ENCODE measurements at places on chromosomes 12 and 14.

DNA sequence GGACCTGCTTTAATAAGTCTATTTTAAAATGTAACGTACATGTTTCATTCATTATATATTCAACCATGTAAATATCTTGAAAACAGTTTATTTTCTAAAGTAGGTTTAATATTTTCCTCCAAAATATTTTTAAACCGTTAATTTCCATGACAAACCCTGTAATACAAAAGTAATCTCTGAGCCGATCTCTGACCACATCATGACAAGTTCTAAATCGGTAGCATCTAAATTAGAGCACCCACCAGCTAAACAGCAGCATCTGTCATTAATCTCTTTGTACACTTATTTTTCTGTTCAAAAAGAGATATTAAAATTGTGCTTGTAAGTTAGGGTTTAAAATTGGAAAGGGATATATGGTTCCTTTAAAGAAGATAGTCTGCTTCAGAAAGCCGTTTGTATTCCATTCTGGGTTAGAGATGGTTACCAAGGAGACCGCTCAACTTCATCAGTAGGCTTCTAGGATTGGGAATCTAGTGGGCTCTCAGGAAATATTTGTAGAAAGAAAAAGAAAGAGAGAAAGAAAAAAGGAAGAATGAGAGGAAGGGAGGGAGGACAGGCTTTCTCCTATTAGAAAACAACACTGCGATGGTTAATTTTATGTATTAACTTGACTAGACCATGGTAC, 232.5 kb upstream of the FOXN3 start:
- DNase-seq = no peak

DNA sequence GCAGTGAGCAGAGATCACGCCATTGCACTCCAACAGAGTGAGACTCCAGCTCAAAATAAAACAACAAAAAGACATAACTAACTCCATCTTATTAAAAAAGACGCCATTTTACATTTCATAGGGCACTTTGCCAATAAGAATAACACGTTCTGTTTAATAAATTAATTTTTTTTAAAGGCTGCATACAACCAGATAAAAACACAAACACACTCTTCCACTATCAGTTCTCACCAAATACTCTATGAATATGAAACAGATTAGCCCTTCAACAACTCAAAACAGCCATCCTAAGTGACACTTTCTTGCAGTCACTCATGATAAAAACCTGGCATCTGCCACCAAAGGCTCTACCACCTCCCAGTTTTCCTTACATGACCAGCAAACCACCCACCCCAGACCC, 16.1 kb downstream of the AICDA start:
- no peak for DNase-seq

DNA sequence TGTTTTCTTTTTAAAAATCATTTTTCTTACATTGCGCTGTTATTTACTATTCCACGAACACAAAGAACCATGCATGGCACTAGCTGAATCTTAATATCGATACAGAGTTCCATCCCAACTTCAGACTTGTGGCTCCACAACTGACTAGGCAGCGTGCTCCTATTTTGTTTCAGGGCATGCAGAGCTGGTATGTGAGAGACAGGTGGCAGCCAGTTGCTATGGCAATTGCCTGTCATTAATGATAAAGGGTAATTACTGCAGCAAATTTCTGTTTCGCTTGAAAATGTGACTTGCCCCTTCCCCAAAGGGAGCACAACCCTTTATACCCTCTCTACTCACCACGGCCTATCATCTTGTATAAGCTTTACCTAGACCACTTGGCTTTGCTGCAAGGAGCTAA, 113.1 kb upstream of the G2E3 start:
- DNase-seq = peak; percentile 44

GRCh38 chr14:96938946-96939345, 141.8 kb downstream of the VRK1 start:
- DNase-seq = no peak

DNA sequence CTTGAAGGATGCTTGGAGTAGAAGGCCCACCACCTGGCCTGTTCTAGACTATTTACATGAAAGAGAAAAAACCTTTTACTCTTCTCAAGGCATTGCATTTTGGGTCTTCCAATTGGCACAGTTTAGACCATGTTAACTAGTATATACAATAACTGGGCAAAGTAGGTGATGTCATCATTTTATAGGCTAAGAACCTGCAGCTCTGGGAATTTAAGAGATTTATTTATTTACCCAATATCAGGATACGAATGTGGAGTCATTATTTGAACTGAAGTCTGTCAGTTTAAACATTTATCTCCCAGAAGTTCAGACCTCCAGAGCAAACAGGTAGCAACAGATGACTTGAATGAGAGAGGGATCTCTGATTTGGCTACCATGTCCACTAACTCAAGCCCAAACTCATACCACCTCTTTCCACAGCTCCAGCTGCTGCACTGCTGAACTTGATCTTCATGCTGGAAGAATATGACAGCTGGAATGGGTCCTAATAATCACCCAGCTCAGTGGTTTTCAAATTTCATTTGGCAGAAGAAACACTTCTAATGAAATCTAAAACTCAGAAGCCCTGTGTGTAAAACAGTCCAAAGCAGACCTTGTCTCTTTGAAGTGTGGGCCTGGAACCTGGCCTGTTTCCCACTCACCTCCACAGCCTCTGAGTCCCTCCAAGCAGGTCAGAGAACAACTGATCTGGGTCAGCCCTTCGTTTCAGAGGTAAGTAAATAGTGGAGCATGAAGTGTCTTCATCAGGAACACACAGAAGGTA, 179.2 kb downstream of the EMP1 start:
- no peak for DNase-seq

DNA sequence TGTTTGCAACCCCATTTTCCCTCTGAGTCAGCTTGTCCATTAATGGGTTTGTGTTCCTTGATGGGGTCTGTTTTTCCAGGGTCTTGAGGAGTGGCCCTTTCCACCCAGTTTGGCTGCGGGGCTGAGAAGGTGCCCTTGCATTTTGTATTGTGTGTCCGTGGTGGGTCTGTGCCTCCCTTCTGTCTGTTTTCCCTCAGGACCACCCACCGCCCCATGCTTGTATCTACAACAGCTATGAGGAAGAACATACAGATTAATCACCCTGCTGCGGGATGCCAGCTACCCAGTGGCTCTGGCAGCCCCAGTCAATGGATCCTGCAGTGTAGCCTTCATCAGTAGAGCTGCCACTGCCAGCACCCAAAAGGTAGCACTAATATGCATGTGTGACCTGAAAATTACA, 235.7 kb downstream of the CACNA1C start:
- DNase-seq = no peak

GRCh38 chr12:51953089-51953488, 1.6 kb downstream of the ACVR1B start:
- no peak for DNase-seq

DNA sequence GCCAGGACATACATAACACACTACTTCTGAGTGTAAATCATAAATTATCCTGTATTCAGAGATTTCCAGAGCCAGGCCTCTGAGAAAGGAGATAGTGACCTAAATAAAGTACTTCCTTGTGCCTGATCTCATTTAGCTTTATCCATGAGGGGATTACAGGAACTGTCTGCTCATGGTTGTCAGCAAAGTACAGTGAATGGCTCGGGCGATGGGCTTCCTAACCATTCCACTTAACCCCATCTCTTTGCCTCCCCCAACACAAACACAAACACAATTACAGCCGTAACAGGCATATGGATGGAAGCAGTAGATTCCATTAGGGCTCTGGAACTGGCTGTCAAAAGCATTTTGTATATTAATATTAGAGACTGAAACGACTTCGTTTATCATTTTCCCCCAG, 206.7 kb upstream of the CPNE8 start:
- no peak for DNase-seq

DNA sequence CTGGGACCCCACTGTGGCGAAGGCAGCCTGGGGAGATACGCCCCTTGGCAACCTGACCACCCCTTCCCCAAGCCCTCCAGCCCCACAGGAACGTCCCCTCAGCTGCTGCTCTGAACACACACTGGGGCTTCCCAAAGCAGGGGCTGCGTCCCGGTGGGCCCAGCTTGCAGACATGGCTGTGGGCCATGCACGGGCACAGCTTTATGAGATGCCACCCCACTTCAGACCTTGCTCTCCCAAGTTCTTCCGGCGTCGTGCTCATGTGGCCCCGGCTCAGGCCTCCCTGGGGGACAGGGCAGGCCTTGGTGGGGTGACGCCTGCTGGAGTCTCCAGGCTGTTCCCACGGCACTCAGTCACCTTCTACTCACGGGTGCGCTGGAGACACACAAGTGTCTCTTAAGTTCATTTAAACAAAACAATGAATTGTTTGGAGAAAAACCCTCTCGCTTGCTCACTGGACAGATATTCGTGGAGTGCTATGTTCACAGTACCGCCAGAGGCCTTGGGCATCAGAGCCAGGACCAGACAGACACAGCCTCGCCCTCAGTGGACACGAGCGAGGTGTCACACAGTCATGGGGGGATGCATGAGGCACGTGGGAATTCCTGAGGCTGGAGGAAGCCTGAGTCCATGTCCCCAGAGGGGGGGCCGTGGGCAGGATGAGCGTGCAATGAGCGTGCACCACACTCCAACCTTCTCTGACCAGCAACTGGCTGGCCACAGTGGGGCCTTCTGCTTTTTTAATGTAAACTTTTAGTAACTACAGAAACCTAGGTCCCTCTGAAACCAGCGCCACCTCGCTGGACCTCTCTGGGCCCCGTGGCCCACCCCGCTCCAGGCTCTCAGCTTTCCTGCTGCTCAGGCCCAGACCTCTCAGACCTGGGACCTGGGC, 4.3 kb downstream of the GALNT9 start:
- no peak for DNase-seq

DNA sequence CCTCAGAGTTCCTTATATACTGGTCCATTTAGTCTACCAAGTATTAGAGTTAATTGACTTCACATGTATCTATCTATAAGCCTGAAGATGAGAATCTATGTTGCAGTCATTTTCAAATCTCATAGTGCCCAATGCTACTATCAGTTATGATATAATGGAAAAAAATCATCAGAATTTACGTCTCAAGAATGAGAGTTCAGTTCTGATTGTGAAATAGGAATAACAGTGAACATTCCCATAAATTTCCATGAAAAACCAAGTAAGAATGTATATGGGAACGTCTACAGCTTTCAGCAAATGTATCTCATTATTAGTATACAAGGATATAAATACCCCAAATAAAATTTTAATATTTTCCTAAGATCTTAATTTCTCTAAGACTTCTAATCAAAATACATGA, 77.2 kb downstream of the PPP1R12A start:
- no peak for DNase-seq

DNA sequence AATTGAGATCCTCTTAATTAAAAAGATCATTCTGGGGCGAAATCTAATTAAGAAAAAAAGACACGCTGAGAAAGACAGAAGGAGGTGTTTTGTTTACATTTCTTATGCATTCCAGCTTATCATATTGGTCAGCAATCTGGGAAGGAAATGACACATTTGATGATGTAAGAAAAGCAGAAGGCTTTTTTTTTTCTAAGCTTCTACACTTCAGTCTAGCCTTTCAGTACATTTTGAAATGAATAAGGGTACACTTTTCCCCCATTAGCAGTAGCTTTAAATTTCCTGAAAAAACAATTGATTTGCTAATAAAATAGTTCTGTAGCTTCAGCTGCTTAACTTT, 5.9 kb upstream of the GSC start:
- no peak for DNase-seq

- DNase-seq = no peak
Measured at GRCh38 chr14:78863143-78863542, 693.0 kb downstream of the NRXN3 start.

DNA sequence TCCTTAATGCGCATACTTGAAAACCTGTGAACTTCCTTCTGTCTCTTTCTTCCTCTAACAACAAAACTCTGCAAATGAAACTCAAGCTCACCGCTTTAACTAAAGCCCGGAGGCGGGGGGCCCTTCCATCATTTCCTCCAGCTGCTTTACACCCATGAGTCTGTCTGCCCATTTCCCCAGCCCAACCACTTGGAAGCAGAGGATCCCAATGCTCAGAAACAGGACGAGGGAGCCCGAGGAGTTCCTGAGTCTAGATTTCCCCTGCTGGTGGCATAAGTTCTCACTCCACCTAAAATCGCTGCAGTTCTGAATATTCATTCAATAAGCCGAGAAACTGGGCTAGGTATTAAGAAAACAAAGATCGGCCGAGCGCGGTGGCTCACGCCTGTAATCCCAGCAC, 30.8 kb downstream of the GPR19 start:
- no peak for DNase-seq

- DNase-seq = no peak
Measured at GRCh38 chr12:5808981-5809380, 136.1 kb downstream of the ANO2 start.

GRCh38 chr14:103104654-103105452, 10.3 kb downstream of the EXOC3L4 start:
- peak; percentile 85 for DNase-seq
